Neural crest cell (in vitro differentiated cells): ENCODE measurements at places on chromosomes 6 and 20.

GRCh38 chr20:57092900-57093530, 173.4 kb downstream of the BMP7 start:
- no peaks in the 10 kb centered on the region for H3K36me3 ChIP-seq
- H3K4me3 ChIP-seq: no peak overlapping the region
- peaks cover 13% of the 10 kb centered on the region for H3K27me3 ChIP-seq
- DNase-seq: no peak
- no peak overlapping the region for H3K27ac ChIP-seq

- H3K4me3 ChIP-seq: no peak overlapping the region
- no peaks in the 10 kb centered on the region for H3K36me3 ChIP-seq
- H3K27me3 ChIP-seq: peaks cover 7% of the 10 kb centered on the region
- no peak overlapping the region for H3K27ac ChIP-seq
- peaks cover 4% of the 10 kb centered on the region for H3K4me1 ChIP-seq
Observed at GRCh38 chr20:60206259-60206658, 248.0 kb downstream of the CDH26 start.

DNA sequence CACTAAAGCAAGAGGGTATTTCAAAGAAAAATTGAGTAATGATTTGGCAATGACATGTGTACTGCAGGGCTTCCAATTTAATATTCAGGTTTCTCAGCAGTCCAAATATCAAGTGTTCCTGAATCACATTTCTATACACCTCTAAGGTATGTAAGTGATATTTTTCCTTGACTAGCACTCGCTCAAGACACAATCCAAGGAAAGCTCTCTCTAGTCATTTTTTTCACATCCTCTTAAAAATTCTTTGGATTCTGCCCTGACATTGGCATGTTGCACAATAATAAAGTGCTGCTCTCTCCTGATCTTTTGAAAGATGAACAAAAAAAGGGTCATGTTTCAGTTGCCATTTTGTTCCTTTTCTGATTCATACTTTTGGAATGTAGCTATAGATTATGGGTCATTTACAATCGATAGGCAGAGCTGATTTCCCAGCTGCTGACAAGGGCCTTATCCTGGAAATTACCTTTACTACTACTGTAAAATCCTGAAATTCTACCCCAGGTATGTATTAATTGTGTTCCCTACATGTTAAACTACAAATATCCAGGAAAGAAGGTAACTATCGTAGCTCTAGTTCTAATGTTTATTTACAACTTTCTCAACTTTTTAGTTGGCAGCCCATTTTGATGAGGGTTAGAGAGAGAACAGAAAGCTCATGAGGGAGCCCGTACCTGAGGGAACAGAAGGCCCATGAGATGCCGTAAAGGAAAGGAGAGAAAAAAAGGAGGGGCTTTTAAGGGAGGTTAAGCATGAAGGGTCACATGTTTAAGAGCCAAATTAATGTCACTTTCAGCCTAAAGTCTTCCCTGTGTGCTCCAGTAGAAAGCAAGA, 22.2 kb upstream of the ADGRG6 start:
- no peak overlapping the region for H3K27ac ChIP-seq
- no peak for DNase-seq
- no peak overlapping the region for H3K4me3 ChIP-seq
- no peaks in the 10 kb centered on the region for H3K27me3 ChIP-seq
- H3K4me1 ChIP-seq: peaks cover 9% of the 10 kb centered on the region

DNA sequence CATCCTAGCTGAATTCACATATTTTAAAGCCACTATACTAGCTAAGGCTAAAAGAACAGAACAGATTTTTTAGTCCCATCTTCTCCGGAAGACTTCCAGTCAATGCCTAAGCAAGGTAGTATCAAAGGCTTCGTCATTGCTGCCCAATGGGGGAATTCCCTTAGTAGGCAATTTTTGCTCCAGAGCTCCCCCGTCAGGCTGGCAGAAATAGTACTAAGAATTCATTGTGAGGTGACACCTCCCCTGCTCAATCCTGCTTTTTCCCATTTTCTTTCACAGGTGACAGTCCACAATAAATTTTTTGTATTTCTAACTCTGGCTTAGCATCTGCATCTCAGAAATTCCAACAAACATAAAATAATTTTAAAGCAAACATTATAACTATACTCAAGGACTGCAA, 52.8 kb upstream of the SRSF6 start:
- H3K4me1 ChIP-seq: no peaks in the 10 kb centered on the region
- H3K27ac ChIP-seq: no peak overlapping the region
- no peak for DNase-seq
- H3K27me3 ChIP-seq: peaks cover 38% of the 10 kb centered on the region
- H3K36me3 ChIP-seq: no peaks in the 10 kb centered on the region
- no peak overlapping the region for H3K4me3 ChIP-seq

DNA sequence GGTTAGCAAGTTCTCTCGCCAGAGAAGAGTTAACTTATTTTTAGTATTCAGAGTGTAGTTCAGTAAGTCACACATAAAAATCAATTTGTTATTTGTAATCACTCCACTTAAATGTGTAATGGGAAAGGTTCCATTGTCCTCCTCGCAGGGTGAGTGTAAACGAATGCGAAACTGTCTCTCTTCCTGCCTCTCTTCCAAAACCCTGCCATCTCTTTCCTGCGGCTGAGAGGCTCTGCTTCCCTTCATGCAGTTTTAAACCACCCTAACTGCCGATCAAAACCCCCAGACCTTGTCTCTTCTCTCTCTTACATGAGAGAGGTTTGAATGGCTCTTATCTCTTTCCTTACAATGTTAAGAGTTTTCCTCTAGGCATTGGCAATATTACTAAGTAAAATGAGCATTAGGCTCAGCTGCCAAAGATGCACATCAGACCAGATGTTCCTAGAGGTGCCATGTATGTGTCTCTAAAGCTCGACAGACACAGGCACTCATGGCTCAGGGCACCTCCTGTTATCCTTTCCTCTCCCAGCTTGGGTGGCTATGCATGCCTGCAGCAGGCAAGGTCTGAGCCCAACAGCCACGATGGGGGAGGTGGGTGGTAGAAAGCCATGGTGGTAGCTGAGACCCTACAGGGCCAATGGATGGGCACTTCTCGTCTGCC, 91.2 kb downstream of the JARID2 start:
- H3K27ac ChIP-seq: no peak overlapping the region
- DNase-seq: no peak
- H3K27me3 ChIP-seq: no peaks in the 10 kb centered on the region

- H3K27me3 ChIP-seq: peaks cover 18% of the 10 kb centered on the region
- H3K27ac ChIP-seq: no peak overlapping the region
- H3K36me3 ChIP-seq: no peaks in the 10 kb centered on the region
- peaks cover 62% of the 10 kb centered on the region for H3K4me1 ChIP-seq
- no peak for DNase-seq
Observed at GRCh38 chr6:143966312-143966711, 41.7 kb downstream of the PLAGL1 start.

- peak overlapping the region; percentile 40 for H3K27ac ChIP-seq
- H3K4me3 ChIP-seq: no peak overlapping the region
- H3K4me1 ChIP-seq: peaks cover 15% of the 10 kb centered on the region
- DNase-seq: no peak
Observed at GRCh38 chr6:37679539-37680476, 17.9 kb downstream of the MDGA1 start.

- no peak overlapping the region for H3K4me3 ChIP-seq
- no peak overlapping the region for H3K27ac ChIP-seq
- H3K36me3 ChIP-seq: peaks cover under 1% of the 10 kb centered on the region
- peaks cover 4% of the 10 kb centered on the region for H3K4me1 ChIP-seq
- no peak for DNase-seq
Observed at GRCh38 chr6:145569140-145569539, 166.2 kb downstream of the EPM2A start.

DNA sequence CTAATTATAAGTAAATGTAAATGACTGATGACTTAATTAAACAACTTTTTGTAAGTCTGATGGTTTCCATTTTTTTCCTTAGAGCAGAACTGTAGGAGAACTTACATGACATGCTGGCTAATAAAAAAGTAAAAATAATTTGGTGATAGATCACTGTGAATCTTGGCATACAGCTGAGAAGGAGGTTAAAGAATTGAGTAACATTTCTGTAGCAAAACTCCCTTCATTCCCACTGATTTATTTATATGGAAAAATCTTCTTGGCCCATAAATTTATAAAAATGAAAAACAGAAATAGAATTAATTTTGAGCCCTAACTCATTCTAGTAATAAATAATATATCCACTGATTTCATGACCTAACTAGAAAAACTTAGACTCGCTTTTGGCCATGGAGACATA, 48.1 kb downstream of the SLC22A3 start:
- no peaks in the 10 kb centered on the region for H3K27me3 ChIP-seq
- H3K4me3 ChIP-seq: no peak overlapping the region
- no peaks in the 10 kb centered on the region for H3K36me3 ChIP-seq
- DNase-seq: no peak

DNA sequence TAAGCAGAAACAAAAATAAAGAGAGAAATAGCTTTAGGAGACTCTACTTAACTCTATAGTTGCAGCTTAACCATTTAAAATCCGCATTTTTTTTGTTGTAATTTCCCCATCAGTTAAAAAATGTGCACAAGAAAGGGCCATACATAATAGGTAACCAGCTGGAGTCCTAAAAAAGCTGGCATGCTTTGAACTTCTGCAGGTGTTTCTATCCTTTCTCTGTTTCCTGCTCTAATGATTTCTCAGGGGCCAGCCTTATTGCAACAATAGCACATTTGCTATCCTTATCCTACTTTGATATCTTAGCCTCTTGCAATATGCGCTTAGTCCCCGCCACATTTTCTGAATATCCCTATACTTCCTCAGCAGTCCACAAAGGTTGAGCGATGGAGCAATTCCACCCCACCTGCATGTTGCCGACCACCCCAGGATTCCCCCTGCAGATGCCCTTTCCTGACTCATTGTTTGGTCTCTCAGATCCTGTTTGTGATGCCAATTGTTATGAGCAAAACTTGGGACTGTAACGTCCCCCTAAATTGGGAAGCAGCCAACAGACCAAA, 48.5 kb downstream of the TRIM27 start:
- no peak overlapping the region for H3K4me3 ChIP-seq
- H3K27me3 ChIP-seq: peaks cover 41% of the 10 kb centered on the region
- no peak for DNase-seq
- no peak overlapping the region for H3K27ac ChIP-seq
- no peaks in the 10 kb centered on the region for H3K36me3 ChIP-seq

- H3K4me1 ChIP-seq: peaks cover 11% of the 10 kb centered on the region
- no peaks in the 10 kb centered on the region for H3K27me3 ChIP-seq
- H3K36me3 ChIP-seq: peaks cover 23% of the 10 kb centered on the region
Observed at GRCh38 chr6:21871831-21872230, 278.3 kb downstream of the SOX4 start.

DNA sequence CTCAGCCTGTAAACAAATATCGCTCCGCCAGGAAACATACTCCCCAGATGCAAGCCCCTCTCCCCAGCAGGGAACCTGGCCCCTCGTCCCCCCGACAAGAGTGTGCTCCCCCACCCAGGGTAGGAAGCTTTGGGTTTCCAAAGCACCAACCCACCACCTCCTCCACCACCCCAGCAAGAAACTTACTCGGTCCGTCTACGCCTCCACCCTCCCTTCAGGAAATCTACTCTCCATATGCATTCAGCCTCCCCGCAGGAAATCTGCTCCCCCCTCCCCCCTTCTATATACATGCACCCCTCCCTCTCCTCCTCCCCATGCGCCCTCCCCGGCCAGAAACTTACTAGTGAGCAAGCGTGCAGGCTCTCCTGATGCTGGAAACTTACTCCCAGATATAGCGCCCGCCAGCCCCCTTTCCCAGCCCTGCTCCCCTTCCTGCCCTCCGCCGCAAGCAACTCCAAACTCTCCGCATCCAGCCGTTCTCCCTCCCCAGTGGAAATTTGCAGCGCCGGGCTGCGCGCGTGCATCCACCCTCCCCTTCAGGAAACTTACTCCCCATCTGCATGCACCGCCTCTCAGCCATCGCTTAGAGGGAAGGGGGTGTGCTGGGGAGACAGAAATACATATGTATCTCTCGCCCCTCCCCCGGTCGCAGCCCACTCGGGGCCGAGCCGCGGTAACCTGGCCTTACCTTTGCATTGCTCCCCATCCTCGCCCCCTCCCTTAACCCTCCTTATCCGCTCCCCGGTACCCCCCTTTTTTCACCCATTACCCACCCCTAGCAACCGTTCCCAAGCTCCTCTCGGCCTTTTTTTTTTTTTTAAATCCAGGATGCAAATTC, at the start of gene TRERF1:
TRERF1 (minus strand) TSS at position 594 of the 838 bp plus-strand sequence. CDS start 182,336 bp downstream, outside the sequence.
- peaks cover 57% of the 10 kb centered on the region for H3K4me1 ChIP-seq
- H3K27me3 ChIP-seq: peaks cover 2% of the 10 kb centered on the region
- peak within 1 kb of the TSS; percentile 100 for H3K4me3 ChIP-seq
- H3K27ac ChIP-seq: peak within 1 kb of the TSS; percentile 97

DNA sequence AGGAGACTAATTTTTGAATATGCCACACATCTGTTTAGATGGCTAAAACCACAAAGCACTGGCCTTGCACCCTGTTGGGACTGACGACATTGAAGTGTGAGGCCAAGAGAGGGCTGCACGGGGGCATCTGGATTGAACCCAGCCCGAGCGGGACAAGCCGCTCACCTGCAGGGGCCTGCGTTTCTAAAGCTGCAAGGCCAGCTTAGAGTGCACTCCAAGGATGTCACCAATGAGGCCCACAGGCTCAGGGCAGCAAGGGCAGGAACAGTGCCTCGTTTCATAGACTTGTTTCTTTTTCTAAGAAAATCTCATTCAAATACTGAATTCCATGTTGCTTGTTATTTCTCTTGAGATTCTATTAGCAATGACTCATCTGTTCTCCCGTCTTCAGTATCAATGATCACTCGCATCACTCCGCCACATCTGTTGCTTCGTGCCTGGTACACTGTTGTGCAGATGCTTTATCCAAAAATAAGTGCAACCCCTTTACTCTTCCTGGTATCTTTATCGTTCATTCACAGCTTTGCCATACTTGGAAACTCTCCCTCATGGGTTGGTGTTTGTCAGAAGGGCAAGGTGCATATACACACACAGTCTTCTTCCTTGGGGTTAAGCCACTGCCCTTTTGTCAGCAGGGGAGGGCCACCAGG, 120.1 kb downstream of the IRF4 start:
- no peaks in the 10 kb centered on the region for H3K27me3 ChIP-seq
- peak overlapping the region; percentile 12 for H3K27ac ChIP-seq
- H3K36me3 ChIP-seq: peaks cover 16% of the 10 kb centered on the region
- peaks cover 9% of the 10 kb centered on the region for H3K4me1 ChIP-seq
- no peak overlapping the region for H3K4me3 ChIP-seq

- H3K36me3 ChIP-seq: peaks cover 18% of the 10 kb centered on the region
- no peaks in the 10 kb centered on the region for H3K27me3 ChIP-seq
- no peak overlapping the region for H3K4me3 ChIP-seq
Observed at GRCh38 chr6:158411998-158412397, 99.7 kb downstream of the TULP4 start.

DNA sequence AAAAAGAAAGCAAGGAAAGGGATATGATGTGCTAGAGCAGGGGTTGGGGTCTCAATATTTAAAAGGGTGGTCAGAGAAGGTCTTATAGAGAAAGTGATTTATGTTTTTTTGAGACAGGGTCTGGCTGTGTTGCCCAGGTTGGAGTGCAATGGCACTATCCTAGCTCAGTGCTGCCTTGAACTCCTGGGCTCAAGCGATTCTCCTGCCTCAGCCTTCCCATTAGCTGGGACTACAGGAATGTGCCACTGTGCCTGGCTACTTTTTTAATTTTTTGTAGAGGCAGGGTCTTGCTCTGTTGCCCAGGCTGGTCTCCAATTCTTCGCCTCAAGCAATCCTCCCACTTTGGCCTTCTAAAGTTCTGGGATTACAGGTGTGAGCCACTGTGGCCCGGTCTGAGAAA, 433.3 kb downstream of the CDC5L start:
- no peak overlapping the region for H3K27ac ChIP-seq
- H3K27me3 ChIP-seq: no peaks in the 10 kb centered on the region
- no peak for DNase-seq
- peaks cover 6% of the 10 kb centered on the region for H3K36me3 ChIP-seq
